ENCODE measurements at places on chromosomes 6 and 20.
A peak's percentile ranks its signal among the peaks of the same experiment; 100 is the strongest.

- no peak for DNase-seq
Measured at GRCh38 chr20:44097521-44098255, 89.3 kb downstream of the JPH2 start.

DNA sequence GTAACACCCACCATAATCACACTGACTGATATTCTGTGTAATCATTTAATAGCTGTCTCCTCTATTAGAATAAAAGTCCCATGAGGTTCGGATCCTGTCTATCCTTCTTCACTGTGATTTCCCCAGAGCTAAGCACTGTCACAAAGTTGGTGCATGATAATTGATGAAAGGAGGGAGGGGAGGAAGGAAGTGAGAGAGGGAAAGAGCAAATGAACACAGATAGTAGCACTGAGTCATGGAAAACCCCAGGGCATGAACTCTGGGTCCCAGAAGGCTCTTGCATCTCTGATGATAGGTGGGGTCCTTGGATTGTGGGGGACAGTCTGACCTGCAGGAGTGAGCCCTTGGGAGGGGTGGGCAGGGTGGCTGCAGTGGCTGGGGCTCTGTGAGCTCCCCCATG, 294.1 kb downstream of the LRFN2 start:
- DNase-seq, result no peak

DNA sequence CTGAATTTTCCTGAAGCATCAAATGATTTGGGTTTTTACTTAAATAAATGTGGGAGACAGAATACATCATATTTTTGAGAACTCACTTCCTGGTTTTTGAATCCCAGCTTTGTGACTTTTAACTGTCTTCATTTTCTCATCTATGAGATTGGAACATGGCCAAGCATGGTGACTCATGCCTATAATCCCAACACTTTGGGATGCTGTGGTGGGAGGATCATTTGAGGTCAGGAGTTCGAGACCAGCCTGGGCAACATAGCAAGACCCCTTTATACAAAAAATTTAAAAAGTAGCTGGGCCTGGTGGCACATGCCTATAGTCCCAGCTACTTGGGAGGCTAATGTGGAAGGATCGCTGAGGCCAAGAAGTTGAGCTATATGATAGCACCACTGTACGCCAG, 122.3 kb downstream of the QKI start:
- no peak for DNase-seq

- DNase-seq, result no peak
Measured at GRCh38 chr6:105317607-105318533, 85.0 kb downstream of the PREP start.

DNA sequence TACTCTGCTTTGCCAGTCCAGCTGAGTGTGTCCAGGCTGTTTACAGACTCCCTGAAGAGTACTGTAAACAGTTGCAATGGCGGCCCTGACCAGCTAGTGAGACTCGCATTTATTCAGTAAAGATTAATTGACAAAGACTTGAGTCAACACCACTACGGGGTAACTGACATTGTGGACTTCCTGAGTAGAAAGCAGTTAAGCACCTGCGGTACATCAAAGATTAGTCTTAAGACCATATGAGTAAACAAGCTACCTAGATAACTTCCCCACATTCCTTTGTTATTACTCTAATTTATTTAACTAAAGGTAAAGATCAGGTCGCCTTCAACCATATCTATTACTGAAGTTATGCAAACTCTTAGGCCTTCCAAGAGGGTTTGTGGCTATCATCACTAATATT, 12.6 kb downstream of the VPS52 start:
- DNase-seq, result no peak

GRCh38 chr6:1604158-1605003, 5.3 kb upstream of the FOXC1 start:
- peak; percentile 89 for DNase-seq

- DNase-seq, result peak; percentile 71
Measured at GRCh38 chr20:44733341-44734069, 12.2 kb upstream of the KCNK15 start.

GRCh38 chr6:105199711-105200110, 19.9 kb upstream of the POPDC3 start:
- no peak for DNase-seq

- no peak for DNase-seq
Measured at GRCh38 chr6:128532136-128532535, 11.7 kb upstream of the PTPRK start.

GRCh38 chr6:37077191-37077904, 71.9 kb downstream of the FGD2 start:
- no peak for DNase-seq

DNA sequence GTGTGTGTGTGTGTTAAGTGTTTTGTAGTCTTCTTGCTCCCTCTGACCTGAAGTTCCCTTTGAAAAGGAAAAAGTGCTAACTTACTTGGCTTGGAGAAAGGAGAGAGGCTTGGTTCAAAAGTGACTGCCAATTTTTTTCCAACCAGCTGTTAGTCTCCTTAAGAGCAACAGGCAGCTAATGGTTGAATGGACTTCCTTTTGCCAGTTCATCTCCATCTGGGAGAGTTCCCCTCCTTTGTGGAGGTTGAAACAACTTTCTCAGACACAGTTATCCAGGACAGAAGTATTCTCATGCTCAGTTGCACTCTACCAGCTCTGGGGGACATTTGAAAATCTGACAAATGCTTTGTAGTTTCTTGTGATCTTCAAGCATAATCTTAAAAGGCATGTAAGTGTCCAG, 4.5 kb downstream of the RIPOR2 start:
- no peak for DNase-seq

DNA sequence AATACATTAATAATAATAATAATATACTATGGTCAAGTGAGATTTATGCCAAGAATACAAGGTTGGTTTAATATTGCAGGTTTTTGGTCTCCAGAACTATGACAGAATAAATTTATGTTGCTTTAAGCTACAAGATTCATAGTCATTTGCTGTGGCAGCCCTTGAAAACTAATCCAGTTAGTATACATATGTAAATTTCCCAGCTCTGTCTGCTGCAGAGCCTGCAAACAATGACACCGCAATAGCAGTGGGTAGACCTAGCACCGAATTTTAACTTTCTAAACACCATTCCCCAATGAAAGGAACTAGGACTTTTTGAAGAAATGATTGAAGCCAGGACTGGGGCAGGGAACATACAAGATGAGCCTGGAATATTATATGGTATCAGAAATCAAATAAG, 647.7 kb upstream of the NRSN1 start:
- DNase-seq, result no peak

GRCh38 chr6:24051942-24052589, 73.9 kb upstream of the NRSN1 start:
- DNase-seq, result no peak

GRCh38 chr20:53937339-53937741, 133.1 kb downstream of the BCAS1 start:
- no peak for DNase-seq

GRCh38 chr6:166691746-166692145, 64.7 kb upstream of the RPS6KA2 start:
- no peak for DNase-seq

DNA sequence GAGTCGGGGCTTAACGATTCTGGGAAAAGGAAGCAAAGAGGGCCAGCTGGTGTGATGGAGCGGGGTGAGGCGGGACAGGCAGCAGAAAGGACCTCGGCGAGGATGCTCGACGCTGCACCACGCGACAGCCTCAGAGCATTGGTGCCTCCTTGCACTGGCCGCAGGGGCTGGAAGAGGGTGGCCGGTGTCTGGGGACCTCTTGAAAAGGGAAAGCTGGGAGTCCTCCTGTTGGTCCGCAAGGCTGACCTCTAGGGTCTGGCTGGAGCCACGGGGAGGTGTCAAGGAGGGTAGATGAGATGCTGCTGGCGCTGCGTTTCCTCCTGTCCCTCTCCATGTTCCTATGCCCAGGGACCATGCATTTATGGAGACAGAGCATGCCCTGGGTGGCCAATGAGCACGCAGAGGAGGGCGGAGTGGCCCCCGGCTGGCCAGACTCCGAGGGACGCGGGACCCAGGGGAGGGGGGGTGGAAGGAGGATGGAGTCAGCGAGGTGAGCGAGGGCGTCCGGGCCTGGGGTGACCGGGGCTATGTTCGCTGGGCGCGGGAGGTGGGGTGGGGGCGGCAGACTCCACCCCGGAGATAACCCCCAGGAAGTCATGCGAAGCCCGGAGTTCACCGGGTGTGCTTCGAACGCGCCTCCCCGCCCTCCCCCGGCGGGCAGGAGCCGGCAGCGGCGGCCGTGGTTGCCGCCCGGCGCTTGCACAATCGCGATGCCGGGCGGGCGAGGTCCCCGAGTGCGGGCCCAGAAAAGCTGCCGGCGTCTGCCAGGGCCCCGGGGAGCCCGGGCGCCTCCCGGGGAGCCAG, at the start of gene CYP24A1:
Gene CYP24A1, minus strand, starts transcription at position 334 of the 804 bp plus-strand sequence. CDS start 407 bp downstream, outside the sequence.
- no peak for DNase-seq

DNA sequence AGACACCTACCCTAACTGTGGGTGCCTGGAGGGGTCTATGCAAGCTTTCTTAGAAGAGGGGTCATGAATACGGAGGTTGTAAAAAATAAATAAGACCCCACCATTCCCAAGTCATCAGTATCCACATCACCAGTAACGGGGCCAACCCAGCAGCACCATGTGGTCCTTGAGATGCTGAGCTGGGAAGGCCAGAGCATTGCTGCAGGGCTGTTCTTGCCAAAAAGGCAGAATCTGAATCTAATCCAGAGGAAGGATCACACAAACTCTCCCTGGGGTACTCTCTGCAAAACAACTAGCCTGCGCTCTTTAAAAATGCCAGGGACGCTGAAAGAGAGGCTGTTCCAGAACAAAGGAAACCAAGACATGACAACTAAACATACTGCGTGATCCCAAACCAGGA, 43.2 kb downstream of the SSR1 start:
- no peak for DNase-seq

GRCh38 chr6:78243519-78243918, 590.7 kb downstream of the MEI4 start:
- DNase-seq, result peak; percentile 58

DNA sequence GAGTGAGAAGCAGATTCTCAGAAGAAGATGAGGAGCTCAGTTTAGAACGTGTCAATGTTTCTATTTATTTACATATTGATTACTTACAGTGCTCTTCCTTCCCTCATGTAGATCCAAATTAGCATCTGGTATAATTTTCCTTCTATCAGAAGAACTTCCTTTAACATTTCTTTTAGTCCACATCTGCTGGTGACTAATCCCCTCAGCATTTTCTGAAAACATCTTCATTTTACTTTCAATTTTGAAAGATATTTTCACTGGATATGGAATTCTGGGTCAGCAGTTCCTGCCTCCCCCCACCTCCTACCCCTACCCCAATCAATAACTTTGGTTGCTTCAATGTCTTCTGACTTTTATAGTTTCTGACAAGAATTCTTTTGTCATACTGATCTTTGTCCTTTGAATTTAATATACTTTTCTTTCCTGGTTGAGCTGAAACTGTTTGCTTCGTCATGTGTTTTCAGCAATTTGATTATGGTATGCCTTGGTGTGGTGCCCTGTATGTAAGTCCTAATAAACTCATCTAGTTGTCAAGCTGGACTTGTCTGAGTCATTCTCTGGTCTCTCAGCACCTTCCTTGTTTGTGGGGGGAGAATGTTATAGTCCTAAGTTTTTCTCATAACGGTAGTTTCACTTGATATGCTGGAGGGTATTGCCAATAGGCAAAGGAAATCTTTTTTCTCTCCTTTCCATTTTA, 57.0 kb downstream of the SMPDL3A start:
- DNase-seq, result no peak

GRCh38 chr6:44561832-44562665, 174.5 kb downstream of the CDC5L start:
- DNase-seq, result no peak

DNA sequence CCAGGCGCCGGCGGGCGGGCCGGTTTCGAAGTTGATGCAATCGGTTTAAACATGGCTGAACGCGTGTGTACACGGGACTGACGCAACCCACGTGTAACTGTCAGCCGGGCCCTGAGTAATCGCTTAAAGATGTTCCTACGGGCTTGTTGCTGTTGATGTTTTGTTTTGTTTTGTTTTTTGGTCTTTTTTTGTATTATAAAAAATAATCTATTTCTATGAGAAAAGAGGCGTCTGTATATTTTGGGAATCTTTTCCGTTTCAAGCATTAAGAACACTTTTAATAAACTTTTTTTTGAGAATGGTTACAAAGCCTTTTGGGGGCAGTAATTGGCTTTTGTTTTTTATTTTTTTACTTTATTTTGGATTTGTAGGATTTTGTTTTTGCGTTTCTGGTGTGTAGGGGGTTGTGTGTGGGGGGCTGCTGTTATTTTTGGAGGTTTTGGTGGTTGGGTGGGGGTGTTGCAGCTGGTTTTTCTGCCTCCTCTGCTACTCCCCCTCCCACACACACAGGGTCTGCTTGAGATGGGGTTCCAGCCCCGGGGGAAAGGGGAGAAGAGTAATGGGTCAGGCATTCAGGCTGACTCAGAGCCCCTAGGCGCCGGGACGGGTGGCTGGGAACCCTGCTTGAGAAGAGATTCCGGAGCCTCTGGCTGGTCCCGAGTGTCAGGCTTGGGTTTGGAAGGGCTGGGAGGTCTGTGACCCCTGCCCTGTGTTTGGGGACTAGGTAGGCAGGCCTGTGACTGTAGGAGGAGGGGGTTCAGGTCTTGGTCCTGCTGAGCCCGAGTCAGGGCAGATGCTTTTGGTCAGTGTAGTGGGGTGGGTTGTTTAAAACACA, 2.0 kb downstream of the CEBPB start:
- DNase-seq, result peak; percentile 90

DNA sequence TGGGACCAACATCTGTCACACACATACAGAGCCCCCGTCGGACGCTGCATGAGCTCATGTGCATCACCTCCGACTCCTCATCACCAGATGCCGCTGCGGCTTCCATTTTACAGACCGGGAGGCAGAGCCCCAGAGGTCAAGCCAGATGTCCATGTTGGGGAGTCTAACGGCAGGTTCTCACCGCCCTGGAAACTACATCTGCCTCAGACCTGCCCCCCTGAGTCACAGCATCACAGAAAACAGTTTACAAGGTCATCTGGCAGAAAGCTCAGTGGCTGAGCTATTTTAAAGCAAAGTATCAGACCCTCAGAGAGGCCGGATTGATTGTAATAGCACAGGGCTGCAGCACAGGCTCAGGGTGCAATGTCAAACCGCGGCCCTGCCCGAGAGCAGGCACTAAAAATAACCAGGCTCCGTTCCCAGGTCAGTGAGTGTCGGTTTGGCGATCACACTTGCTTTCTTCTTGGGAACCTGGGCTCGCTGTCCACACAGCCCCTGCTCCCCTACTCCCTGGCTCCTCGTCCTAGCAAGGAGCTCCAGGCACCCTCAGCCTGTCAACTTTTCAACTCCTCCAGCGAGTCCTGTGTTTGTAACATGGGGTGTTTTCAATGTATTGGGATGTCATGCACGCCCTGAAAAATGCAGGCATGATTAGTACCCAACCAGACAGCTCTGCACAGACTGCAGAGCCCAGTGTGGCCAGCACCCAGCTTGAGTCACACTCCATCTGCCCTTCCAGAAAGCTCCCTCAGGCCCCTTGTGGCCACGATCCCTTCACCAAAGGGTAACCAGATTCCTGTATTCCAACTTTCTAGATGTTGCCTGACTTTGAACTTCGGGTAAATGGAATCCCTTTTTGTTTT, 264.5 kb downstream of the CDH4 start:
- DNase-seq, result no peak

All from BE2C (cell line).